ENCODE measurements at places on chromosomes 7 and 10.

GRCh38 chr10:129993621-129994020 is 29.5 kb upstream of the EBF3 start:
- no peak for DNase-seq

GRCh38 chr7:7231865-7232264 is 49.5 kb downstream of the C1GALT1 start:
- no peak for DNase-seq

- DNase-seq, result no peak
Measured at GRCh38 chr10:10540398-10540797, 477.3 kb upstream of the CELF2 start.

DNA sequence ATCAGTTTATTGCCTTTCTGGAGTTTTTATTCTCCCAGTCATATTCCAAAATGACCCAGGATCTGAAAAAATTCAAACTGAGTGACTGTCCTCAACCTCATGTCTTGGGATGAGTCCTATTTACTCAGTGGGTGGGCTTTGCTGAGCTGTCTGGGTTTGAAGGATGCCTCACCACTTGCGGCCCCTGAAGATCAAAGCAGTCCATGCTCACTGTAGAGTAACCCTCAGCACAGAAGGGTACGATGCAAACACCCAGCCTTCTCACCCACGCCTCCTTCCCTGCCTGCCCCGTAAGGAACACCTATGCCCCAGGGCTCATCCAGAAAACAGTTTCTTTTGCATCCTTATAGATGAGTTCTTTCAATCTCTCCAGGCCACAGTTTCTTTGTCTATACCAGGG is 42.2 kb upstream of the GRB10 start:
- no peak for DNase-seq

DNA sequence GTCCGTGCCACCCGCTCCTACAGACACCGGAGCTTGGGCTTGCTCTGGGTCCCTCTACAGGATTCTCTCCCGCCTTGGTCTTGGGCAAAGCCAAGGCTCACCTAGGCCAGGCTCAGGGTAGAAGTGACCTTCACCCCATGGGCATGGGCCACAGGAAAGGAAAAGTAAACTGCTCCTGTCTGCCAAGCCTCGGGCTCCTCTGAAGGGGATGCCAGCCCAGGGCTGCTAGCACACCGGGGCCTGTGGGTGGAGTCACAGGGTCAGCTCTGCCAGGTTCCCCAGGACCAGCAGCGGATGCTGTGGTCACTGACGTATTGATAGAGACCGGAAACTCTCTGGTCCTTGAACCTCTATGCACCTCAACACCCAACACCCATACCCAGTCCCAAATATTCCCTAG is 222.7 kb upstream of the MGMT start:
- DNase-seq, result no peak

DNA sequence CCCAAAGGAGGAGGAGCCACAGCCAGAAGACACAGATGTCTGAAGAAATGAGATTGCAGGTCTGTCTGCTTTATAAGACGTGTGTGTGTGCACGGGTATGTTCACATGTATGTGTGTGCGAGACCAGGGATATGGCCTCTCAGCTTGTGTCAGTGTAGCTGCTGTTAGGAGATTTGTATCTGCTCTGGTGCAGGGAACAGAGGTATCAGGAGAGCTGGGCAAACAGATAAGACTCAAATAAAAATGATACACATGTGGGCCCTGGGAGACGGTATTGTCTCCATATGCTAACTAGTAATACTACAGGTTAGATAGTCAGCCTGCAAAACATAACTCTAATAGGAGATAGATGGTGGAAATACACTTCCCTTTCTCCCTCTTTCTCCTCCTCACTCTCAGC is 161.0 kb downstream of the PLXNA4 start:
- DNase-seq, result no peak

DNA sequence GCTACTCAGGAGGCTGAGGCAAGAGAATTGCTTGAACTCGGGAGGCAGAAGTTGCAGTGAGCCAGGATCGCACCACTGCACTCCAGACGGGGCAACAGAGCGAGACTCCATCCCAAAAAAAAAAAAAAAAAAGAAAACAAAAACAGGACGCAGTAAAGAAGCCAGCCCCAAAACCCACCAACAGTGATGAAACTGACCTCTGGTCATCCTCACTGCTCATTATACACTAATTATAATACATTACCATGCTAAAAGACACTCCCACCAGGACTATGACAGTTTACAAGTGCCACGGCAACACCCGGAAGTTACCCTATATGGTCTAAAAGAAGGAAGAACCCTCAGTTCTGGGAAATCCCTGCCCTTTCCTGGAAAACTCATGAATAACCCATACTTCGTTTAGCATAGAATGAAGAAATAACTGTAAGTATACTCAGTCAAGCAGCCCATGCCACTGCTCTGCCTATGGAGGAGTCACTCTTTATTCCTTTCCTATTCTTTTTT is 40.0 kb upstream of the EIF4H start:
- no peak for DNase-seq

GRCh38 chr7:55148571-55148970 is 129.8 kb downstream of the EGFR start:
- peak; percentile 39 for DNase-seq

DNA sequence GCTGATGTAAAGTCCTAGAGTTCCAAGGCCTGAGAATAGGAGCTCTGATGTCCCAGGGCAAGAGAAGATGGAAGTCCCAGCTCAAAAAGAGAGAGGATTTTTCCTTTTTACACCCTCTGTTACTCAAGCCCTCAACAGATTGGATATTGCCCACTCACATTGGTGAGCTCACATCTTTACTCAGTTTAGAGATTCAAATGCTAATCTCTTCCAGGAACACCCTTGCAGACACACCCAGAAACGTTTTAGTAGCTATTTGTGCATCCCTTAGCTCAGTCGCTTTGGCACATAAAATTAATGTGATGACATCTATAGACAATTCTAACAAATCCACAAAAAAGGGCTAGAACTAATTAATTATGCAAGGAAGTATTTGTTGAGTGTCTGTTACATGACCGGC is 27.1 kb downstream of the ARMC3 start:
- no peak for DNase-seq

DNA sequence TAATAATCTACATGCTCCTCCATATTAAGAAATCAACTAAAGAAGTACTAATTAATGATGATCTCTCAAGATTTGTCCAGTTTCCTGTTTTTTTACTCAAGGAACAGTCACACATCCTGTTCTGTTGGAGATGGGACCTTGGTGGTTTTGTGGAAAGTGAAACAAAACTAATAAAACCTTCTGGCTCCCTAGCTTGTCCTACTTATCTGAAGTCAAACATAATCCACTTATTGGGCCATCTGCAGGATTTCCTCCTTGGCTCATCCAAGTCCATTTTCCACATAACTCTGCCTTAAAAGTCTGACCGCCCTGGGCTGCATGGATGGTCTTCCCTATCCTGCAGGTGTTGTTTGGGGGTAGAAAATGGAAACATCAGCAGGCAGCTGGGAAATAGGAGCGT is 39.4 kb upstream of the TARP start:
- DNase-seq, result no peak

- peak; percentile 15 for DNase-seq
Measured at GRCh38 chr7:82230811-82231581, 212.6 kb downstream of the CACNA2D1 start.

- DNase-seq, result no peak
Measured at GRCh38 chr10:24518981-24519597, 204.6 kb downstream of the ARHGAP21 start.

DNA sequence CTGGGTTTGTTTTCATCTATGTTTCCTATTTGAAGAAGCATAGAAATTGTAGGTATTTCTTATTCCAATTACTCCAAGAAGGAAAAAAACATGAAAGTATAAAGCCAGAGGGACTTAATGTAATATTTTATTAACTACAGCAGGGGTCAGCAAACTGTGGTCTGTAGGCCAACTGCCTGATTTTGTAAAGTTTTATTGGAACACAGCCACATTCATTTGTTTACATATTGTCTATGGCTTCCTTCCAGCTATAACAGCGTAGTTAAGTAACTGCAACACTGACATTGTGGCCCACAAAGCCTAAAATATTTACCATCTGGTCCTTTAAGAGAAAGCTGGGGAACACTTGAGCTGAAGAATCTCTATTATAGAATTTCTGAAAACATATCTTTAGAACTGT is 306.2 kb downstream of the BICC1 start:
- no peak for DNase-seq

DNA sequence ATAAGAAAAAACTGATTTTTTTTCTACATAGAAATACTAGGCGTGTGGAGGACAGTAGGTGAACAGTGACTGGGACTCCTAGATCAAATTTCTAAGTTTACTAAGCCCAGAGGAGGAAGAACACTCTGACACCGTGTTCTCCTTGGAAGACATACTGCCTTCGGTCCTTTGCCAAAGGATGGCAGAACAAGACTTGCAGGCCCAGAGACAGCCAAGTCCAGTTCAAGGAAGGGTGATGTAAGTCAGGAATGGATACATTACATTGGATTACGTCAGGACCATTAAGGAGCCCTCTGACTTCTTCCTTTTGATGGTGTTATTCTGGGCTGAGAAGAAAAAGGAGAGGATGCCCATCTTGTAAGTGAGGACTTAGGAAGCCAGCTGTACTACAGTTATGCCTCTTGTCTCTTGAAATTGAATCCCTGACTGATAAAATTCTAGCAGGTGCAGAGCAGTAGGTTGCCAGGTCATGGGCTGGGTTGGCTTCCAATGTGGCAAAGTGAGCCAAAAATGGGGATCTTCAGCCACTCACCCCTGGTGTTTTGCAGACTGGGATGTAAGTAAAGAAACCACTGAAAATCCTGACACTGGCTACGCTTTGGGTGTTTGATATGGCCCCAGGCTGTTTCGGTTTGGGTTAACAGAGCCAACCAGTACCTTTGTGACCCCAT is 45.1 kb downstream of the RELN start:
- no peak for DNase-seq

- DNase-seq, result no peak
Measured at GRCh38 chr7:86776136-86776535, 132.4 kb downstream of the GRM3 start.

DNA sequence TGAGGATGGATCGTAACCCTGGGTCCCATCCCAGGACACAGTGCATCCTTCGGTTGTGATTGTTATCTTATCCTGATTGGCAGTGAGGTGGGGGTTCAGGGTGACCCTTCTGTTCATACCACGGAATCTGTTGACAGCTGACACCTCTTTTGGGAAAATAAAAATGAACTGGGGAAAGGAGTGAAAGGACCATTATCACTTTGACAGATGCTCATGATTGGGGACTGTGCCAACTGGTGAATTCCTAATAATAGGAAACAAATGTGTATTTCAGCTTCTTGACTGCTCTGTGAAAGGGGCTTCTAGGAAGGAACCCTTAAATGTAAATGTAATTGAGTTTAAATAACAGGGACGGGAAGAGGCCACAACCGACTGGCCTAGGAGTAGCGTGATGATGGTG is 65.4 kb downstream of the CELF2 start:
- no peak for DNase-seq

- peak; percentile 40 for DNase-seq
Measured at GRCh38 chr10:34808801-34809745, 6.0 kb downstream of the PARD3 start.

DNA sequence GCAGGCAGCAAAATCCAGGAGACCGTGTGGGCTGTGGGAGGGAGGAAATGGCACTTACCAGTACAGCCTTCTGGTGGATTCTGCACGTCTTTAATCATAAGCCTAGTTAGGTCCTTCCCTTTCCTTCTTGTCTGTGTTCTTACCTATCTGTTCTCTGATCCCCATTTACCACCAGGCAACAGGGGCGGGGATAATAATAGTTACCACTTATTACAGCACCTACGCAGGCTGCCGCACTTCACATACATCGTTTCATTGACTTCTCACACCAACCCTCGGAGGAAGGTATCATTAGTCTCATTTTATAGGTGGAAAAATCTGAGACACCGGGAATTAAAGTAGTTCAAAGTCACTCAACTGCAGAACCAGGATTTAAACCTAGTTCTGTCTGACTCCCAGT is 4.5 kb upstream of the EPHA1 start:
- no peak for DNase-seq

- no peak for DNase-seq
Measured at GRCh38 chr7:101936223-101936610, 118.8 kb downstream of the CUX1 start.

DNA sequence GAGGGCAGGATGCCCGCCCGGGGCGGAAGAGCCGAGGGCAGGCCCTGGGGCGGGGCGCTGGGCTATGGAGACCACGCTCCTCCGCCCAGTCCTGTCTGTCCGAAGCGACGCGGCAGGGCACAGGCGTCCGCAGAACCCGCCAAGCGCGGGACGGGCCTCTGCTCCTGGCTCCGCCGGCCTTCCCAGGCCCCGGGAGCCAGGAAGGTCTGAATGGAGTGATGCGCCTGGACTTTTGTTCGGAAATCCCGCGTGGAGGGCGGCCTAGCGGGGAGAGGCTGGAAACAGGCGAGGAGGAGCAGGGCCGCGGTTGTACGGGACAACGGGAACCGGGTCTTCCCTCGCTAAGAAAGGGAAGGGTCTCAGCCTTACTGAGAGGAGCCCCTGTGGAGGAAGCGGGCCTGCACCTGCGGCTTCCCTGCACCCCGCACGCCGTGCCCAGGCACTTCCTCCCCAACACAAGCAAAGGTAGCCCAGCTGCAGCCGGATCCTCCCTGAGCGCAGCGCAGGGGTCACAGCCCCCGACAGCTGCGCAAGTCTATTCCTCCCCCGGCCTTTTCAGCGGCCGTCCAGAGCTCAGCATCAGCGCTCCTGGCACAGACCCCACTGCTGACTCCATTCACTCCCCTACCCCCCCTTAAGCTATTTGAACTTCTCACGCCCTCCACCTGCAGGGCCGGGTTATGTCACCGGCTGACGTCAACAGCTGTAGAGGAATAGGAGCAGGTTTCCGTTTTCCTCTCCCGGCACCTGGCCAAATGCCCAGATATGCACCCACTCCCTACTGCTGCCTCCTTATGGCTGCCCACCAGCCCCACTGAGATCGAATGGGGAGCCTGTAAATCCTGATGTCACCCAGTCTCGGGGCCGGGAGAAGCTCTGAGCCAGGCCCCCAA is 143.2 kb upstream of the RET start:
- DNase-seq, result peak; percentile 67

DNA sequence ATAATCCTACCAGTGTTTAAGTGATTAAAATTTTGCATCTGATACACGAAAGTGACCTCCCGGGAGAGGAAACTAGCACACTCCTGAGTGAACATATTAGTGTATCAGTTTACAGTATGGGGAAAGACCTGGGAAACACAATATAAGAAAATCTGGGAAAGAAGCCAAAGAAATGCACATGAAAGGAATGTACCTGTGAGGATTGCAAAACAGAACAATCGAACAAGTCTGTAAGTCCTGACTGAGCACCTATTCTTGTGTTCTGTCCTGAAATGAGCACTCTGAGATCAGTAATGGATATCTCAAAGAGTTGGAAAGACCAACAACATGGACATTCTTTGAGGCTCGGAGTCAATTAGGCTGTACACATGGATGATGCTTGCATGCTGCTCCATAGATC is 554.7 kb downstream of the SORCS3 start:
- no peak for DNase-seq

- no peak for DNase-seq
Measured at GRCh38 chr7:140145709-140146108, 31.1 kb downstream of the KDM7A start.
